HAP-1 (cell line): ENCODE measurements at places on chromosomes 6 and 20.

GRCh38 chr6:166538297-166539010 lies 48.0 kb downstream of the RAMACL start:
- DNase-seq, result no peak

GRCh38 chr6:13700232-13700631 lies 11.4 kb downstream of the RANBP9 start:
- no peak for DNase-seq

DNA sequence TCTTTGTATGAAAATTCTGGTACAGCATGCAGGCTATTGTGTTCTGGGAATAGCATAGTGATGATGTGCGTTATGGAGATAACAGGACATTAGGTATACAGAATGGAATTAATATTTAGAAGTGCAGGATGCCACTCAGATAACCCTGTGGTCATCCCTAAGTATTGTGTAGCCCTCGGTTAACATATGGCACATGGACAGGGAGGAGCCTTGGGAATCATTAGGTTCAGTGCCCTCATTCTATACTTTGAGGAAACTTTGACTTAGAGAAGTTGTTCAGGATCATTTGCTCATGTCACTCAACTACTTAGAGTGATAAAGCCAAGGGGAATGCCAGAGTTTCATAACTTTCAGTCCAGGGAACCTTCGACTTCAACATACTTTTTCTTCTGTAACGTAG lies 185.9 kb downstream of the UST start:
- no peak for DNase-seq

GRCh38 chr6:131923356-131923755 lies 27.8 kb downstream of the CCN2 start:
- peak; percentile 55 for DNase-seq

- no peak for DNase-seq
Measured at GRCh38 chr20:46709055-46709458, 392 bp upstream of the SLC2A10 start.
